ENCODE measurements at places on chromosomes 7 and 10. TPM values are rescaled to one million over a fixed set of nuclear protein-coding genes. Genes with fewer than 3 reads are reported as not detected.

RNF148 gene
- 1.6 TPM for total RNA-seq

DNA sequence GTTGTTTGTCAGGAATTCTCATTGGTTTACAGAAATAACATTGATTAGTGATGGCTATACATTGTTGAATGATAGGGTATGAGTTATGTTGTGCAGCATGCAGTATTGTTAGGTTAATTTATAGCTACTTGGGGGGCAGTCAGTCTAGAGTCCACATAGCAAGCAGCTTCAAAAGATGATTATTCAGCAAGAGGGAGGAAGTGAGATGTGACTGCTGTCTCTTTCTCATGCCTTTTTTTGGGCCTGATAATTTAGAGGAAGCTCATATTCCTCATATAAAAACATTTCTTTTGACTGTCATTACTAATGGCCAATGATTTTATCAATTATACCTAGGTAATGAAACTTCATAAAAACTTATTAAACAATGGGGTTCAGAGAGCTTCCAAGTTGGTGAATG lies 3.4 kb upstream of the TBRG4 start:
- no peak for DNase-seq

TMEM213 gene
- not detected for total RNA-seq

PLXDC2 gene
- total RNA-seq, result 87.1 TPM

DNA sequence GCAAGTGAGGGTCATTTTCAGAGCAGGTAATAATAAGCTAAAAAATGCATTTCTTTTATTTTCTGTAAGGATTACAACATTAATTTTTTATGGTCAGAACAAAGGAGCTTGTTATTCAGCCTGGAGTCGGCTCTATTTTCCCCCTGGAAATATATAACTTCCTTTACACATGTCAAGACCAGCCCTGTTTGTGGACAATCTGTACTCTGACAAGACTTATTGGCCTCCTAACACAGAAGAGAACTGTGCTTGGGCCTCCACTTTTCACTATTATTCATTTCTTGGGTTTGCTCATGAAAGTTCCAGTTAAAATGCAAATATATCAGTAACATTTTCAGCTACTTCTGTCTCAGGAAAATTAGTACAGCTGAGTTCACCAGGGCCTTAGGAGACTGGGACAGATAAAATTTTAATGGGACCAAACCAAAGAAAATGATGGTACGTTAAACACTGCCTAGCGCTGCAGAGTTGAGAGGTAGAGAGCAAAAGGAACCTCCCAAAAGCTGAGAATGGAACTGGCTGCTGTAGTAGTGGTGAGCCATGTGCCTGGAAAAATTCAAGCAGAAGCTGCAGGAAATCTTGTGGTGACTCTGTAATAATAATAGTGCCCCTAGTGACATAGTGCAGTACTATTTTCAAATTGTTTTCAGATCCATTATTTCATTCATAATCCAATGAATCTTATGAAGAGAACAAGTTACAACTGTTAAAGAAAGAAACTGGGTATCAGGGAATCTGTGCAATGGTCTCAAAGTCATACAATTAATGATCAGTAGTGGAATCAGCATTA lies 227.2 kb upstream of the KIAA1217 start:
- no peak for DNase-seq

- DNase-seq, result no peak
These were observed 158.6 kb downstream of the INHBA start for GRCh38 chr7:41544241-41544640.

- DNase-seq, result no peak
These were observed 54.1 kb upstream of the CYP26C1 start for GRCh38 chr10:93006435-93007039.

OR13A1 gene
- not detected for total RNA-seq

GRCh38 chr10:15118615-15119014 lies 21.5 kb downstream of the RPP38 start:
- DNase-seq, result no peak

- DNase-seq, result no peak
These were observed 57.3 kb downstream of the FAM53B start for GRCh38 chr10:124686707-124687376.

GRCh38 chr10:74097776-74098175 lies 52.9 kb downstream of the AP3M1 start:
- no peak for DNase-seq

NUTM2B gene
- total RNA-seq, result 1.2 TPM

GRCh38 chr7:81175275-81175940 lies 256.6 kb upstream of the SEMA3C start:
- no peak for DNase-seq
